CD4-positive, alpha-beta T cell treated with Interleukin-17A for 4 hours (primary cell): ENCODE measurements at places on chromosomes 4 and X.

DNA sequence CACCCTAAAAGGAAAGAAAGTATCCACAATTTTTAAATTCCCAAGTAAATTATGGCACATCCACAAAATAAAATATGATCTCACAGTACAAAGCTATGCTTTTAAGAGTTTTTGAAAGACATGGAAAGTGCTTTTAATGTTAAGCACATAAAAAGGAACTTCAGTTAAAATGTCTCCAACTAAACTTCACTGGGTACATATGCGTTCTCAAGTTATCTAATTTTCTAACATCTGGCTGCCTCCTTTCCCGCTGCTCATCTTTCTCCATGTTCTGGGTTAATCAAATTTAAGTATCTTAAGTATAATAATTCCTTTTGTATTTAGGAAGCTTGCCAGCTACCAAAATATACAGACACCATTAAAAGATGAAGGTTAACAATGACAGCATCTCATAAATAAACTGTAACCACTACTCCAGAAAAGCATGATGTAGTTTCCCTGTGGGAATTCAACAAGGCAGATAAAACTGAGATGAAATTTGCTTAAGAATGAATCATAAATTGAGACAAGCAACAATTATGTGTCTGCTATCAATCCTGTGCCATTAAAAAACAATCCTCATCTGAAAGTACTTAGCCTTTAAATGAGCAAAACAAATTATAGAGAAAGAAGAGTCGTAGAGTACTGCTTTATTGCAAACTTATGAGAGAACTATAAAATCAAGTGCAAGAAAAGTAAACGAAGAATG is 25.1 kb downstream of the PRSS12 start:
- DNase-seq, result no peak

DNA sequence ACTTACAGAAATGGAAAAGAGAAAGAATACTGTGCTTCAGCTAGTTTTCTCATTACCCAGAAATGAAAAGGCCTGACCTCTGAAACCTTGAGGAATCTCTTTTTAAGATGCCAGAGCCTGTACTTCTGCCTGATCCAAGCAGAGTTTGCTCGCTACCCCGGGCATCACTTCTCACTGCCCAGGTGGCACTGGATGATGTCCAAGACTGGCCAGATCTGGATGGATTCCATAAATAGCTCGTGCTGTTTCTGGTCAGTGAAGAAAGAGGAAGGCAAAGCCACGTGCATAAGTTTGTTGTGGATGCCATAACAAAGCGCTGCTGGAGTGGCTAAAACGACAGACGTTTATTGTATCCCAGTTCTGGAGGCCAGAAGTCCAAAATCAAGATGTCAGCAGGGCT is 133.5 kb downstream of the TBL1X start:
- DNase-seq, result no peak

GRCh38 chr4:76441881-76442280 is 6.9 kb downstream of the SHROOM3 start:
- no peak for DNase-seq

DNA sequence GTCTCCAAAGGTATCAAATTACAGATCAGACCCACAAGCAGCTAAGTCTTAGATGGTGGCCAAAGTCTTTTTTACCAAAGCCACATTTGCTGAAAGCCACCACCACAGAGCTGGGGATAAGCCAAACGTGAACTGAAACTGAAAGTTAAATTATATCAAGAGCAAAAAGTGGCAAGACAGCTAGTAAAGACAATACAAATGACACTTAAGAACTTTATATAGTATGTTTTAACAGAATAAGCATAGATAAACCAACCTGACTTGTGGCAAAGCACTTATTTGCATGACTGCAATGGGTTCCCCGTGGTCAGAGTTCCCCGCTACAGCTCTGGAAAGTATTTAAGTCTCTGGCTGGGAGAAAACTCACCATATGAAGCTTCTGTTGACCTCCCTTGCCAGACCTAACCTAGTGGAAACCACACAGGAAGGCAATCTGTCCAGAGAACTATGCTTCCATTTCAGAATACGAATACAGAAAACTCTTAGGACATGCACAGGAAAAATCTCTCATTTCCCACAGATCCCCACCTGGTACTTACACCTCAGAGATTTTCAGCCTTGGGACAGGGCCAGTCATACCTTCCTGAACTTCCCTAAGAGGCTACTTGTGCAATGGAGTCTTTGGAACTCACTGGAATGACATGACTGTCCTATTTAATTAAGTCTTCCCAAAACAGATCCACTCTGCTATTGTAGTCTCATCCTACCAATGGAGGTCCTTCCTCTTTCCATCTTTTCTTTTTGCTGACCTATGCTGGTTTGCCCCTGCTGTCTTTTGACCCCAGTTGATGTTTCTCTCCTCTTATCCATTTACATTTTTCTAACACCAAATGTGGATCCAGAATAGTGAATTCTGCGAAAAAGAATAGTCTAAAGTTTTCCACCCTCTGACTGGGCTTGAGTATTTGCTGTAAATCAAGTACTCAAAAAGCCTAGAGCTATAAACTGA is 225.1 kb downstream of the NR3C2 start:
- no peak for DNase-seq

DNA sequence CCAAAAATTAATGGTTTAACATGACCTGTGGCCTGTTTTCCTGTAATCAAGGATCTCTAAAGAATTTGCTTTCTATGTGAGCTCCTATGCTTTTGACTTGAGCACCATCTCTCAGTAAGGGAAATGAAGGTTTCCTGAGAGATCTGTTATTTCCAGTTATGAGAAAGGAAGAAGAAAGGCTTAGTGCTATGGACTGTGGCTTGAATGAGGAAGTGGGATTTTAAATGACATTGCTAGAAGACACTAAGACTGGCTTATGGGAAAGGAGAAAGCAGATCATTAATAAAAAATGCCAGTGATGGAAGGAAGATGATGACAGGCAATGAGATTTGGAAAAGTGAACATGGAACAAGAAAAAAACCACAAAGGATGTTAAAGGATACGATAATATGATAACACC is 285.4 kb downstream of the OPHN1 start:
- DNase-seq, result no peak

DNA sequence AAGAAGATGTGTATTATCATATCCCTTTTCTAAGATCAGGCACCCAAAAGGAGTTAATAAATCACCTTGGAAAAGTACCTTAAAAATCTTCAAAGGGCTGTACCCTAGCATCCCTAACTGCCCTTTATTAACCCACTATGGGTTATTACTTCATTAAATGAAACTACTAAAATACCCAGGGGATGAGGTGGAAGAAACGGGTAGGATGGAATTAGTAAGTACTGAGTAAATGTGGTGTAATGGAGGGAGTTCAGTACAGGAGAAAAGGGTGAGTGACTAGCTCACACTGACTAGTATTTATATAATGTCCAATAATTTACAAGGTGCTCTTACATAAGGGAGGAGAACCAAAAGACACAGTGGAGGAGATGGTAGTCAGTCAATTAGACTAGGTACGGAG is 51.0 kb upstream of the RASGEF1B start:
- no peak for DNase-seq

DNA sequence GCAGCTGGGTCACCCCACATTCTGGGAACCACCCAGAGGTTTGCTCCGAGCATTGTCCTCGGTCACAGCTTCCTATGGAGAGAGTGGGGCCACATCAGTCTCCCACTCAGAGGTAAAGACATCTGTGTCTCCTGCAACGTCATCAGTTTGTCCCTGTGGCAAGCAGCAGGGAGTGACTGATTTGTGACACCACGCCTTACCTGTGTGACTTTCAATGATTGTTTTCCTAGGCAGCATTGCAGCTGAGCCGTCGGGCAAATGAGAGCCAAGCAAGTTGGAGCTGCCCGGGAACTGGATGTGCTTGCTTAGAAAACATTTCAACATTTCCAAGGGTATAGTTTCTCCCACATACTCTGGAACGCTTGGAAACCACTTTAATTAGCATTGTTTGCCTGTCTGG is 29.7 kb upstream of the HELT start:
- DNase-seq, result no peak

DNA sequence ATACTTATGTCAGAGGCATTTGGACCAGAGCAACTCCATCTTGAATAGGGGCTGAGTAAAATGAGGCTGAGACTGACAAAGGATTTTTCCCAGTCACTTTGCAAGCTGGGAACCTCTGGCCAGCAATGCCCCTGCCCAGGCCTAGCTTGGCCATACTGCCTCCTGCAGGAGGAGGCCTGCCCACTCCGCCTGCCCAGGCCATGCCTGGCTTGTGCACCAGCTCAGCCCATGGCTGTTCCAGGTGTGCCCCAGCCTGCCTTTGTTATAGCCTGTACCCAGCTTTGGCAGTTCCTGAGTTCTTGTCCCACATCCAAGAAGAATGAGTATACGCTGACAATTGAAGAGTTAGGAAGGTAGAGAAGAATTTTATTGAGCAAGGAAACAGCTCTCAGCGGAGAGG is 176.1 kb downstream of the AASDH start:
- no peak for DNase-seq

DNA sequence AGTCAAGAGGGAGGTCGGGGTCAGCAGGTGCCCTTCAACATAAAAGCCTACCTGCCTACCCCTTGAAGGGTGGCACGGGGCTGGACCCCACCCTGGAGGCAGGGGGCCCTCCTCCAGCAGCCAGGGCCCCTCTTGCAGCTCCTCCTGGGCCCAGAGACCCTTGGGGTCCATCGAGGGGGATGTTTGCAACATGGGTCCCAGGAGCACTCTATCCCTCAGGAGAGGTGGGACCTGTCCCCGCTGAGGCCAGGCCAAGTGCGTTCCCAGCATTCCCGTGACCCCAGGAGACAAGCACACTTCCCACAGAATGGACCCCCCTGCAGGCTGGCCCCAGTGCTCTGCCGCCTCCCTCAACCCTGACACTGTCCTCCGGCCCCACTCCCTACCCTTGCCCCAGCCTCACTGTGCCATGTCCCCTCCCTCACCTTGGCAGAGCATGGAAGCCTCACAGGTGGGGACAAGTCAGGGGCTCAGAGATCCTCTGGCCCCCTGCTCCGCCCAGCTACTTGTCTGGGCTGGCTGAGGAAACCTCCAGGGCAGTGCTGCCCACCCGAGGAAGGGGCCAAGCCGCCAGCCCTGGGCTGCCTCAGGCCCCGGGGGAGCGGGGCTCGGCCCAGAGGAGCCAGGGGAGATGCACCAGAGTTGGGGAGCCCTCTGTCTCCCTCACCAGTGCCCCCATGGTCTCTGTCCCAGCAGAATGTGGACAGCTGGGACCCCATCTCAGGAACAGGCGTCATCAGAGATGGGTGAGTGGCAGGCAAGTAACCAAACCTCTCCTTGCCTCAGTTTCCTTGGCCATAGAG is 2.2 kb downstream of the MXD4 start:
- DNase-seq, result no peak

GRCh38 chrX:118000518-118000917 is 116.1 kb downstream of the KLHL13 start:
- DNase-seq, result no peak
